OCI-LY7 (cell line): ENCODE measurements at places on chromosomes 16 and 17.
A peak's percentile ranks its signal among the peaks of the same experiment; 100 is the strongest.

- peak; percentile 73 for DNase-seq
Observed at GRCh38 chr16:30958175-30959079, 873 bp downstream of the SETD1A start.

GRCh38 chr16:2455081-2455845, 4.6 kb upstream of the TEDC2 start:
- no peak for DNase-seq

- no peak for DNase-seq
Observed at GRCh38 chr17:15238057-15238456, 27.1 kb downstream of the PMP22 start.

- DNase-seq: no peak
Observed at GRCh38 chr17:72193391-72194106, 72.7 kb downstream of the SOX9 start.
